ENCODE measurements at places on chromosomes 5 and 9. TPM values are rescaled to one million over a fixed set of nuclear protein-coding genes. Genes with fewer than 3 reads are reported as not detected.

DNA sequence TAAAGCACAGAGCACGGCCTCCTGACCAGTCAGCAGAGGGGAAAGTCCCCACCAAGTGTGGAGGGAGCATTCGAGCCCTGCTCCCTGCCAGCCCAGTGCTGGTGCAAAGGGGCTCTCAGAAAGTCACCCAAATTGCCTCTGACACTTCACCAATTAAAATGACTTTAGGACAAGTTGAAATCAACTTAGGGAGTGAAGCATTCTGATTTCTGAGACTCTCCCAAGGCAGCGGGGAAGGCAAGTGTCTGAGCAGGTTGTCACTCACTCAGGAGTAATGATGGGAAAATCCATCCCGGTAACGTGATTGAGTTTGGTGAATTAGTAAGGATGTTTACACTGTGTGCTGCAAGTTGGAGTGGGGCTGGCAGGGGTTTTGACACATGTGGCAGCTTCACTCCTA lies 73.7 kb downstream of the PCDH1 start:
- DNase-seq, result no peak
- H3K4me3 ChIP-seq, result peak overlapping the region; percentile 29
- H3K36me3 ChIP-seq, result no peaks in the 10 kb centered on the region
- no peak overlapping the region for H3K27ac ChIP-seq
- H3K4me1 ChIP-seq, result peaks cover 43% of the 10 kb centered on the region

- peaks cover 2% of the 10 kb centered on the region for H3K36me3 ChIP-seq
- H3K4me3 ChIP-seq, result peak overlapping the region; percentile 85
- H3K27me3 ChIP-seq, result peaks cover 7% of the 10 kb centered on the region
- H3K4me1 ChIP-seq, result peaks cover 24% of the 10 kb centered on the region
- H3K27ac ChIP-seq, result no peak overlapping the region
These were observed 2.7 kb downstream of the UBAC1 start for GRCh38 chr9:135958485-135958884.

GRCh38 chr9:114092336-114092735 lies 6.8 kb downstream of the KIF12 start:
- no peak overlapping the region for H3K27ac ChIP-seq
- peaks cover 30% of the 10 kb centered on the region for H3K27me3 ChIP-seq
- no peak overlapping the region for H3K4me3 ChIP-seq
- H3K36me3 ChIP-seq, result no peaks in the 10 kb centered on the region

DNA sequence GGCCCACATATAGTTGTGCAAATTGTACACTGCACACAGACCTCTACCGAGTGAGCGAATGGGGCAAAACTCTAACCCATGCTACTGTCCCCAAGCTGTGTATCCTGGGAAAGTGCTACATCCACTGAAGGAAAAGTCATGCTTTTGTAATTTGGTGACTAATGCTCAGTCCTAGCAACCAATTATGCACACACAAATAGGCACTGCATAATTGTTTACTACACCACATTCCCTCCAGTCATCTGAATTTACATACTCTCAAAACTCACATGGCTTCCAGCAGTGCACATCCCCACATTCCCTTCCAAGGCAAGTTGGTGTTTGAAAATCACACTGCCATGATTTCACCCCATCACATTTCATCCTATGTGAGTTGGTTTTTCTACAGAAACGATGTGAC lies 125.9 kb upstream of the OSMR start:
- no peaks in the 10 kb centered on the region for H3K27me3 ChIP-seq
- H3K4me1 ChIP-seq, result peaks cover 50% of the 10 kb centered on the region
- no peak overlapping the region for H3K4me3 ChIP-seq
- no peak overlapping the region for H3K27ac ChIP-seq
- no peak for DNase-seq
- no peaks in the 10 kb centered on the region for H3K36me3 ChIP-seq

DNA sequence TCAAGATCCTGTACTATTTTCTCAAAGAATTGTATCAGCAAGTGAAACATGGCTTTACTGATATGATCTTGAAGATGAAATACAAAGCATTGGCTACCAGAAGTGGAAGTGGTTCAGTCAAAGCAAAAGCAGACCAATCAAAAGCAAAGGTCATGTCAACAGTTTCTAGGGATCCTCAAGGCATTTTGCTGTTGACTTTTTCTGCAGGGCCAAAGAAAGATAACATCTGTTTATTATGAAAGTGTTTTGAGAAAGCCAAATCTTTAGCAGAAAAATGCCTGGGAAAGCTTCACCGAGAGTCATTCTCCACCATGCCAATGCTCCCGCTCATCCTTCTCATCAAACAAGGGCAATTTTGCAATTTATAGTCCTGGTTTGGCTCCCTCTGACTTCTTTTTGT lies 90.3 kb upstream of the ACO1 start:
- H3K36me3 ChIP-seq, result no peaks in the 10 kb centered on the region
- no peaks in the 10 kb centered on the region for H3K4me1 ChIP-seq
- DNase-seq, result no peak
- H3K27ac ChIP-seq, result no peak overlapping the region
- H3K4me3 ChIP-seq, result no peak overlapping the region

DNA sequence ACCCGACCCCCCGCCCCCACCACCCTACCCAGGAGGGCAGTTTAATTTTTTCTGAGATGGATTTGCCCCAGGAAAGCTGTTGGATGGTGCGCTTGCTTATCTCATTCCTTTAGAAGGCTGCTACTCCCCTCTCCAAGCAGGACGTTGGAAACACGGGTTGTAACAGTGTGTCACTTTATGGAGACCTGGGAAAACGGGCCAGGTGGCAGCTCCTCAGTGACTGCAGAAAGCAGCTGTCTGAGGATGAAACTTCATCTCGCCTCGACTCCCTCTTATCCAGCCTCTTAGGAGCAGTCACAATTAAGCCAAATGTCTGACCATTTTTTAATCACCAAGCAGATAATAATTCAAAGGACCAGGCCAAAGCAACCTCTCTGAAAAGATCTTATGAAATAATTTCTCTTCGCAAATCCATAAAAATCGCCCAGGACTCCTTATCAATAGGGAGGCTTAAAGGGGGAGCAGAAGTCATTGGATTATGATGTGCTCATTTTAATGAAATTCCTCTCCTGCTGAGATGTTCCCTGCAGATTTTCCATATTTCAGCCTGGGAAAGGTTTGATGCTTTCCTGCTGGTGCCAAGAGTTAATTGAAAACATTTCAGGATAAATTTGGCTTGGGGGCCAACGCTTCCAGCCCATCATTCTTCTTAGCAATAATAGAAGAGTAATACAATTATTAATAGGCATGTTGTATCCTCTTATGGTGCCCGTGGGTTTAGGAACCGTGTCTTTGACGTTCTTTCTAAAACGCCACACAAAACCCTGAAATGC lies 26.0 kb downstream of the GAS1 start:
- H3K36me3 ChIP-seq, result no peaks in the 10 kb centered on the region
- no peak for DNase-seq
- H3K27me3 ChIP-seq, result no peaks in the 10 kb centered on the region
- peaks cover 7% of the 10 kb centered on the region for H3K4me1 ChIP-seq
- no peak overlapping the region for H3K27ac ChIP-seq

- H3K4me1 ChIP-seq, result peaks cover 7% of the 10 kb centered on the region
- no peak overlapping the region for H3K4me3 ChIP-seq
- H3K27me3 ChIP-seq, result no peaks in the 10 kb centered on the region
- H3K36me3 ChIP-seq, result no peaks in the 10 kb centered on the region
- H3K27ac ChIP-seq, result peak overlapping the region; percentile 87
These were observed 151.8 kb upstream of the RAD23B start for GRCh38 chr9:107131108-107131799.

GRCh38 chr5:115962565-115963402 lies 509 bp downstream of the LVRN start:
- no peaks in the 10 kb centered on the region for H3K4me1 ChIP-seq
- no peak for DNase-seq
- no peak overlapping the region for H3K27ac ChIP-seq
- H3K36me3 ChIP-seq, result no peaks in the 10 kb centered on the region

DNA sequence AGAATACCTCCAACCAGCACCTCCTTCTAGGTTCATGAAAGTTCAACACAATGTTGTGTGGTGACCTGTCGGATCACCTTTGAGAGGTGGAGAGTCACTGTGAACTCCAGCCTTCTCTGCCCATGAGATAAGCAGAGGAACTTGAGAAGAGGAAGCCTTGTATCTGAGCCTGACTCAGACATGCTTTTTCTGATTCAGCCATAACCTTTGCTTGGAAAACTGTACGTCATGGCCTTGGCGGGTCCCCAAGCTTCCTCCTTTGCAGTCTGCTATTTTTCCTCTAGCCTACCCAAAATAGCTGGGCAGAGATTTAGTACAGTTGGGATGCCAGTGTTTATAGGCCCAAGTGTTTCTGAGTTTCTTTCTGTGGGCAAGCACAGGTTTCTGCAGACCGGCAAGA lies 274.7 kb downstream of the CETN3 start:
- no peaks in the 10 kb centered on the region for H3K27me3 ChIP-seq
- no peak overlapping the region for H3K4me3 ChIP-seq
- H3K4me1 ChIP-seq, result peaks cover 12% of the 10 kb centered on the region
- DNase-seq, result no peak
- no peak overlapping the region for H3K27ac ChIP-seq

DNA sequence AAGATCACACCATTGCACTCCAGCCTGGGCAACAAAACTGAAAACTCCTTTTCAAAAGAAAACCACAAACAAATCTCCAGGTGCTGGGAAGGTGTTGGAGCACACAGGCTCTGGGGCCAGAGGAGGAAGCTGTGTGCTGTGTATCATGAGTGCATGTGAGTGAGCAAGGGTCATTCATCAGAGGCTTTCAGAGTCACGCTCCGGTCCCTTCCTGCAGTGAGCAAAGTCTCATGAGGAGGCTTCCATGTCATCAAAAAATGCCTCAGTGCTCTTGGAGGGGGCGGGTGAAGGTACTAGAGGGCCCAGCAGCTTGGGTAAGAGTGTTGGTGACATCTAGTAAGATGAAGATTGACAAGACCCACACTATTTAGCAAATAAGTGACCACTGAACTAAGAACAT lies 48.3 kb upstream of the TESK1 start:
- no peak for DNase-seq
- H3K4me3 ChIP-seq, result no peak overlapping the region
- peaks cover 8% of the 10 kb centered on the region for H3K36me3 ChIP-seq
- H3K27ac ChIP-seq, result peak overlapping the region; percentile 25

The C9 gene
- total RNA-seq, result not detected

The WDR38 gene
- not detected for total RNA-seq

The ENG gene
- 2.6 TPM for total RNA-seq

The ACTBL2 gene
- total RNA-seq, result not detected

The IFNK gene
- not detected for total RNA-seq

The ANKRD55 gene
- 0.16 TPM for total RNA-seq
